Stimulated activated CD8-positive, alpha-beta memory T cell treated with anti-CD3 and anti-CD28 coated beads, Interleukin-2, amount 100 ng/mL, for 1 hour (primary cell): ENCODE measurements at places on chromosomes 2 and 18.

DNA sequence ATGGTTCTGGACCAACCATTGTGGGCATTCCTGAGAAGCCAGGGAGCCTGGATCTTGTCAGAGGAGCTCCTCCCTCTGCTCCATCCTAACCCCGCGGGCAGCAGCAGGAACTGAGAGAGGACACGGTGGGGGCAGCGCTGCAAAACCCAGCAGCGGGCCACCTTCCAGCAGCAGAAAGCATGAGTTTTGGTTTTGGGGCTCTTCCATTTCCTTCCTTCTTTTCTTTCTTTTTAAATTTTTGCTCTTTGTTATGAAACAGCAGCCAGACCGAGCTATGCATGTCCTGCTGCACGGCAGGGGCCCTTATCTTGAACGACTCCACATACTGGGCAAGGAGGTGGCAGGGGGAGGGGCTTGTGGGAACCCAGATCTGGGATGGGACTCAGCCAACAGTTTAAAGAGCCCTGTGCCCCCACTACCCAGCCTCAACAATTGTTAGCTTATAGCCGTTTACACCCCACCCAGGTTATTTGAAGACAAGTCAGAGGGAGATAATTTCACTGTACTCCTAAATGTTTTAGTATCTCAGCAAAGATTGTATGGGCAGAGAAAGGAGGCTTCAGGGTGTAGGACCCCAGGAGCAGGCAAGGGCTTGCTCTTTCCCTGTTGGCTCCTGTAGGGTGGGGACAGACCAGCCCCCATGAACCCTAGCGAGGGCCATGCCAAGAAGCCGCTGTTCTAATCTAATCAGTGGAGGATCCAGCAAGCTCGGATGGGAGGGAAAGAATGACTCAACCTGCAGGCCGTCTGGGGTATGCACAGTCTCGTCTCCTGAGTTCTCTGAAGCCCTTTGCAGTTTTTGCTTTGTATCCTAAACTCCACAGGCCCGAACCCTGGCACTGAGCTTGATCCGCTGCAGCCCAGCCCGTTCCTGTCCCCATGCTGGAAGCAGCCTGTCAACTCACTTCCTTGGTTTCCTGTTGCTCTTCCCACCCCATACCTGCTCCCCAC lies 75.3 kb downstream of the LRRFIP1 start:
- DNase-seq, result no peak

DNA sequence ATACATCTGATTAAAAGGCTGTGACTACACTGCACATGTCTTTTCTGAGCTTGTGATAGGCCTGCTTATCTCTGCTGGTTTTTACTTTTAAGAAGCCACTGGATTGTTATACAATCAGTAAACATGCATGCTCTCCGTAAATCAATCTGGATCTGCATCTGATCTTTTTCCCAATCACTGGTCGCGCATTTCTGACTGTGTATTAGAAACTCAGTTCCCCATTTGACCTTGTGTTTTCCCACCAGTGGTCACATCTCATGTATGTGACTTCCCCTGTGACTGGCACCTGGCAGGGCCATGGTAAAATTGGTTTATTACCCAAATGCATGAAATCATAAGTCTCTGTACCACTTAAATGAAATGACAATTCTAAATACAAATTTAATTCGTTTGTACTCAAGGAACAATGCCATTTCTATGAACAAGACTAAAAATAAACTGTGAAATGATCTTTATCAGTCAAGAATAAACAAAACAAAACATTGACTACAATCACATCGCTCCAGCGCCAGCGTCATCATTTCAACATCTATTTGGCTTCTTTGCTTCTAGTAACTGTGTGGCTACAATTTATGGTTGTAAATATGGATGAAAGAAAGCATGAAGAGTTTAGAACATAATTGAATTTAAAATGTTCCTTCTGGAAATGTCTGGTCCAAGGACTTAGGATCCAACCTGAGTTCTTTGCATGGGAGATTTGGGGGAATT lies 396.6 kb upstream of the TRIB2 start:
- DNase-seq, result no peak

- no peak for DNase-seq
Measured at GRCh38 chr2:173999272-173999671, 34.1 kb upstream of the SP3 start.

DNA sequence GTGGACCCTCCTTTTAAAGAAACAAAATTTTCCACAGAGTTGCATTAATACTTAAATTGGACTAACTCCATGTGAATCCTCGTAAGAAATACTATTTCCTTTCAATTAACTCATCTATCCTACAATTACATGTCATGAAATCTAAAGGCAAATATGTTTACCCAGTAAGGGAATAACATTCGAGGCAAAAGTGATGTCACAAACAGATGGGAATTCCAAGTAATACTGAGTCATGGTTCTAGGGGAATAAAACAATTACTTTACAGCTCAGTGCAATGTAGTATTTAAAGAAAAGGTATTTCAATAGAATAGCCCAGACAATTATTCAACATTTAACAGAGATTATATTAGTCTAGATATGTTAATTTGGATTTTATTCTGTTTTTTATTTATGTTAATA lies 205.8 kb downstream of the ZNF385B start:
- DNase-seq, result no peak

- DNase-seq, result no peak
Measured at GRCh38 chr2:59029058-59029457, 787.9 kb upstream of the FANCL start.

DNA sequence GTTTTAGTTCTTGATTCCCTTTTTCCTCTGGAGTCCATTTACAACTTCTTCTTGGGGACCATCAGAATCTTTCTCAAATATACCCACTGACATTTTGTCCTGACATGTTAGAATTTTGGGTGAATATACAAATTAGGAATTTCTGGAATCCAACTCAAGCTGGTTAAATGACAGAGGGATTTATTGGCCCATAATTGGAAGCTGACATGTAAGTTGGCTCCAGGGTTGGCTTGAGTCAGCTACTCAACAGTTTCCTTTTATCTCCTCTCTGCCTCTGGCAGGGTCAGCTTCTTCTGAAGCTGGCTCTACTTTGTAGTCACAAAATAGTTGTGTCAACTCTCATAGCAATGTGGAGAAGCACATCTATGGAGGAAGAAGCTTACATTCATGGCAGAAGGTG lies 36.6 kb upstream of the PPP1R1C start:
- no peak for DNase-seq

GRCh38 chr2:119864318-119864717 lies 104.6 kb downstream of the PTPN4 start:
- no peak for DNase-seq
